ENCODE measurements at places on chromosomes 1 and 21.

DNA sequence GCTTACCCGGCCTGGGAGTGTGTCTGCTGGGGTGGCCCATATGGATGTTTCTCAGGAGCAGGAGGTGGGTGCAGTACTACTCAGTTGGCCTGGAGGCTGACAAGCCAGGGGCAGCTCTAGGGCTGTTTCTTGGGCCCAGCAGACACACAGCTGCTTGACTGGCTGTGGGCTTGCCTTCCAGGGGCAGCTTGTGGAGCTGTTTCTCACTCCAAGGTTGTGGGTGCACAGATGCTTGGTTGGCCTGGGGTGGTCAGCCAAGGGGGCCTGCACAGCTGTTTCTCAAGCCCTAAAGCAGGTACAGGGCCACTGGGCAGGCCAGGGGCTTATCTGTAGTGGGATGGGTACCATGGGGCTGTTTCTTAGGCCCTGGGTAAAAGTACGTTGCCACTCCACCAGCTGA lies 1078.1 kb upstream of the ADGRL2 start:
- no peak for DNase-seq

DNA sequence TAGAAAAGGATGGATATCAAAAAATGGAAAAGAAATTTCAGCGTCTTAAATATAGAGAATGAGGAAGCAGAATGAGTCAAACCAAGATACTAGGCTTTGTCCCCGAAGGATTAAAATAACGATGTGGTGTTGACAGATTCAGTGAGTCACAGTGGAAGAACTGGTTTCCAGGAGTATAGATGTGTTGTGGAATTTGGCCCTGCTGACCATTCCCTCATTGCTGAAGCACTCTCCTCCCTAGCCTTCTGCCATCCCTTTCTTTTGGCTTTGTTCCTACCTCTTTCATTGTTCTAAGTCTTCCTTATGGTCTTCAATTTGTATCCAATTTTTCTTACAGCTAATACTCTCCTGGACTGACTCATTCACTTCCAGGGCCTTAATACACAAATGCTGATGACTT lies 23.1 kb upstream of the USP25 start:
- DNase-seq: no peak

- no peak for DNase-seq
These were observed 12.3 kb downstream of the IGSF21 start for GRCh38 chr1:18119771-18120377.

DNA sequence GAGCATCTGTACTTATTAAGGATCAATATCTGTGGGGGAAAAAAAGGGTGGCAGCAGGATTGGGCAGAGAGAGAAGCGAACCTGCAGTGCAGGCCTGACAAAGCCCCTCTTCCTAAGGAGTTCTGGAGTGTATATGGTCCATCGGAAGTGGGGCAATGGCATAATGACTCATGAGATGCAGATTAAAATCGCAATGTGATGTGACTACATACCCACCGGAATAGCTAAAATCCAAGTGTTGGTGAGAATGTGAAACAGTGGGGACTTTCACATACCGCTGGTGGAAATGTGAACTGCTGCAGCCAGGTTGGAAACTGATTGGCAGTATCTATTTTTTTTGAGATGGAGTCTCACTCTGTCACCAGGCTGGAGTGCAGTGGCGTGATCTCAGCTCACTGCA lies 8.2 kb upstream of the CREG1 start:
- no peak for DNase-seq

- no peak for DNase-seq
These were observed 71.6 kb downstream of the PLEKHA6 start for GRCh38 chr1:204288021-204288588.

DNA sequence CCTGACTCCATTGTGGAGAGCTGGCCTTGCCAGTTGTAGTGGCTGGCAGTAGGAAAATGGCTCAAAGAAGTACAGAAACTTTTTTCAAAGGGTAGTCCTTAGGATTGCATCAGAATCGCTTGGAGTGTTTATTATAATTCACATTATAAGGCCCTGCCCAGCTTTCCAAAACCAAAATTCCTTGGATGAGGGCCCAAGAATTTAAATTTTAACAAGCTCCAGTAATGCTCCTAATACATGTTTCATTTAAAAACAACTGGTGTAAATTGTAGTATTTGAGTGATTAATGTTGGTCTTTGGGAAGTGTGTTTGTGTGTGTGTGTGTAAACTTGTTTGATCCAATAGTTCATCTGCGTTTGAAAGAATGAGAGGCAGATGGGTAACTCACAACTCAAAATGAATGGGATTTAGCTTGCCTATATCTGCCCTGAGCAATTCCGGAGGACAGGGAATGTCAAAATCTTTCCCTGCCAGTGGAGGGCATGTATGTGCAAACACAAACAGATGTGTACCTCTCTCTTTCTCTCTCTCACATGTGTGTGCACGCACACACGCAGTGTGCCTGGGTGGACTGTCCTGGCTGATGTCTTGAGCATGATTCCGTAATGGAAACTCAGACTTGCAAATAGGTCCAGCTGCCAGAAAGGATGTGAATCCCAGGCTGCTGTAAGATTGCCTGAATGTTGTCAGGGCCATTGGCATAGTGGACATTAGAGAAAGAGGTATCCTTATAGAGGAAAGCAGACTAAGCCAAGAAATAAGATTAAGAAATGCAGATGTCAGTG lies 293.1 kb downstream of the LMX1A start:
- no peak for DNase-seq

DNA sequence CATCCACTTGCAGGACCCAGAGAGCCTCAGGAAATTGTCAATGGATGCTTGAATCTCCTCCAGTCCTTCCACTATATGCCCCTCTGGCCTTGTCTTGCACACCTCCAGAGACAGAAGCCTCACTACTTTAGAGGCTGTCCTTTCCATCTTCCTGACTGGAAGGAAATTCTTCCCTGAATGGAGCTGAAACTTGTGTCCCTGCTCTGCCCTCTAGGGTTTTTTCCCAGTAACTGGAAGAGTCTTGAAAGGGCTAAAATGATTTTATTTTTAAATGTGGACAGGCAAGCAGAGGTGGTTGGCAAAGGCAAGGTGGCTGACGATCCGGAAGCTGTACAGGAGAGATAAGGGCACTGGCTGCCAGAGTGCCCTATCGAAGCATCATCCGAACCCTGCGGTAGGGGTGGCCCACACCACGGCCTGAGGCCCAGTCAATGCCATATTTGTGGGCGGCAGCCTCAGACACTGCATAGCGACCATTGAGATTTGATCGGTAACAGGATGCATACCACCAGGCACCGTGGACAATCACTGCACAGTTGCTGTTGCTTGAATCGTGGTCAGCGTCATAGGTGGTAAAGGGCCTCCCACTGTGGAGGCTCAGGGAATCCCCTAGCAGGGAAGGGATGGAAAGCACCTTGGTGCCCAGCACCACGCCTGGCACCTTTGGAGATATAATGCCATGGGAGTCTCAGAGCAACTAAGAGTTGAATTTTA lies 2.3 kb upstream of the MAP3K6 start:
- DNase-seq: no peak

- no peak for DNase-seq
These were observed 75.3 kb downstream of the DMRTA2 start for GRCh38 chr1:50347933-50348332.

GRCh38 chr1:244352156-244352830 lies 99.4 kb downstream of the ADSS2 start:
- peak; percentile 36 for DNase-seq

- peak; percentile 10 for DNase-seq
These were observed 72.3 kb upstream of the NTPCR start for GRCh38 chr1:232878086-232878485.

GRCh38 chr21:35540950-35541638 lies 492.0 kb upstream of the RUNX1 start:
- DNase-seq: no peak

DNA sequence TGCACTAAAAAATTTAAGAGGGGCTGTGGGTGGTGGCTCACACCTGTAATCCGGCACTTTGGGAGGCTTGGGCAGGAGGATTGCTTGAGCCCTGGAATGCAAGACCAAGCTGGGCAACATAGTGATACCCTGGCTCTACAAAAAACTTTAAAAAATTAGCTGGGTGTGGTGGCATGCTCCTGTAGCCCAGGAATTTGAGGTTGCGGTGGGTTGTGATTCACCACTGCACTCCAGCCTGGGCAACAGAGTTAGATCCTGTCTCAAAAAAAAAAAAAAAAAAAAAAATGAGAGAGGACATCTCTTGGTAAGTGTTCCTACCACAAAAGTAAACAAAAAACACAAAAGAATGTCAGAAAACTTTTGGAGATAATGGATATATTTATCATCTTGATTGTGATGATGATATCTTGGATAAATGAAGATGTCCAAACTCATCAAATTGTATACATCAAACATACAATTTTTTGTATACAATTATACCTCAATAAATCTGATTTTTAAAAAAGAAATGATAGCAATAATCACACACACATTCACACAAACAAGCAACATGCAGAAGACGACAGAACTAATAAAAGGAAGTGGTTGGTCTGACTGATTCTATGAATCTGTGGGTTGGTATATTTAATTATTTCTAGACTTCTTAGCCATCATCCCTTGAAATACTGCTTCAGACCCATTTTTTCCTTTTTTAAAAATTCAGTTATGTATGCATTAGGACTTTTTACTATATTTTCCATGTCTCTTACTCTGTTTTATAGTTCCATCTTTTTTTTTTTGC lies 465.9 kb downstream of the PLA2G4A start:
- no peak for DNase-seq

DNA sequence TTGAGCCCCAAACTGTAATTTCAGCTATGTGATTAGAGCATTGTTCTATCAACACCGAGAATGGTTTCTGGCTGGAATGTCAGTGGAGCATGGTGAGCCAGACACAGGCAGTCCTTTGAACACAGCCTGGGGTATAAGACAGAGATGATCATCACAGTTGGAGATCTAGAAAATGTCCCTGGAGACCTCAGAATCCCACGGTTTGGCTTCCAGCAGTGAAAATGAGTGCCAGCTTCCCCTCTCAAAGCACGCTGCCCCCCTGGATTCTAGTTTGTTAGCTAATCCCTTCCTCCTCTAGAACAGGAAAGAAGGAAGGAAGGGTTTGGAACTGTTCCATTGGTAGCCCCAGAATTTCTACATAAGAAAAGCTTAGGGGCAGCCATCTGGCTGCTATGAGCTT lies 59.9 kb upstream of the JAK1 start:
- DNase-seq: no peak

DNA sequence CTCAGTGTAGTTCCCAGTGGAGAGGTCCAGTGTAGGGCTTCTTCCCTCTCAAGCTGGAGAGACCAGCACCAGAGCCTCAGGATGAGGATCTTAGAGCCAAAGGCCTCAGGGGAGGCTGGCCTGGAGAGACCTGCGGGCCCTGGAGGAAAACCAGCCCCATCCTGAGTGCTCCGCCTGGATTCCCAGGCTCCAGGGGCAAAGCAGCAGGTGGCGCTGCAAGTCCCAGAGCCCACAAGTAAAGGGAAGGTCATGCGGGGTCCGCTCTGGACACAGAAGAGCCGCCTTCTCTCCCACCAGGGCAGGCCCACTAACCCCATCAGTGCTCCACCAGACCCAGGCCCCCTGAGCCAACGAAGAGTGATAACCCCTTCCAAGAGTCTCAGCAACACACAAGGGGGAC lies 22.7 kb downstream of the PGBD5 start:
- DNase-seq: no peak

- DNase-seq: no peak
These were observed 8.3 kb downstream of the ELF3 start for GRCh38 chr1:202018468-202019234.

DNA sequence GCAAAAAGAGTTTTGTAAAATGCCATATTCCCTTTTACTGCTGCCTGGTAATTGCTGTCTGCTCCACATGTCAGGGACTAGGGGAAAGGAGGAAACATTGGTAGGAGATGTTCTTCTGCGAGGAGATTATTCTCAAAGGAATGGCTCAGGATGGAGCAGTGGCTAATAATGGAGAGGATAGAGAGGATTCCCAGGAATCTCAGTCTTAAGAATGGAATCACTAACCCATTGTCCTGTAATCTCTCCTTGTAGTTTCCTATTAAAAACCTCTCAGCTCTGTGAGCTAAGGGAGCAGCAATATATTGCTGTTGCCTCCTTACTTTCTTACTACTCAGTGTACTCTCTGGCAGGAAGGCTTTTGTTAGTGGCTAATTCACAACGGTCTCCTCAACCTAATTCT lies 175.4 kb downstream of the HS2ST1 start:
- no peak for DNase-seq

DNA sequence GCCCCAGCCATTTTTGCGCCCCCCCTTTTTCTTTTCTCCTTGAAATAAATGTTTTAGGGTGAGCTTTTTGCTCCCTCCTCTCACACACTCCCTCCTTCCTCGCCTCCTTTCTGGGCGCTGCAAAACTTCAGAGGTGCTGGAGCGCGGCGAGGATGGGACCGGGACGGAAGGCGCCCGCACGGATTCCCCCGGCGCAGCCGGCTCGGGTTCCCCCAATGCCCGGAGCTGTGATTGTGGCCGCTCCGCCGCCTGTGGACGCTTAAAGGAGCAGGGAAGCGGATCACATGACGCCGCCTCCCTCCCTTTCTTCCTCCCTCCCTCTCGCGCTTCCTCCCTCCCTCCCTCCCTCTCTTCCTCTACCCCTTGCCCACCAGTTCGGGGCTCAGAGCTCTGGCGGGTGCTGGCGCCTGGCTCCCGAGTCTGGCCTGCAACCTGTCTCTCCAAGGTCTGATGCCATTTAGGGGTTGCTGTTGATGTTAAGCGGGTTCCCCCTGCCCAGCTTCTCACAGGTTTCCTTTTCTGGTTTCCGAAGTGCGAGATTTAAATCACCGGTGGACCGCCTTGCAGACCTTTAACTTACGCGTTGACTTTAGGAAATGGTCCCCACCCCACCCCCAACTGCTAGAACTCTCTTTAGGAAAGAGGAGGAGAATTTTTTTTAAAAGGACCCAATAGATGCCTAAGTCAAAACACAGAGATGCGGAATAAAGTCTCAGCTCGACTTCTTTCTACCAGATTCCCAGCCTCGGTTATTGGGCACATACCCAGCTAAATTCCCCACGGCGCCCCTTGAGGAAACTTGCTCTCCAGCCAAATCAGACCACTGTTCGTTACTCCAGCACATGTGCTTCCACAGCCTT lies at the start of gene WLS:
WLS (minus strand) TSS at position 235 of the 860 bp plus-strand sequence; CDS start at position 11, 224 bp downstream.
- DNase-seq: peak; percentile 91

DNA sequence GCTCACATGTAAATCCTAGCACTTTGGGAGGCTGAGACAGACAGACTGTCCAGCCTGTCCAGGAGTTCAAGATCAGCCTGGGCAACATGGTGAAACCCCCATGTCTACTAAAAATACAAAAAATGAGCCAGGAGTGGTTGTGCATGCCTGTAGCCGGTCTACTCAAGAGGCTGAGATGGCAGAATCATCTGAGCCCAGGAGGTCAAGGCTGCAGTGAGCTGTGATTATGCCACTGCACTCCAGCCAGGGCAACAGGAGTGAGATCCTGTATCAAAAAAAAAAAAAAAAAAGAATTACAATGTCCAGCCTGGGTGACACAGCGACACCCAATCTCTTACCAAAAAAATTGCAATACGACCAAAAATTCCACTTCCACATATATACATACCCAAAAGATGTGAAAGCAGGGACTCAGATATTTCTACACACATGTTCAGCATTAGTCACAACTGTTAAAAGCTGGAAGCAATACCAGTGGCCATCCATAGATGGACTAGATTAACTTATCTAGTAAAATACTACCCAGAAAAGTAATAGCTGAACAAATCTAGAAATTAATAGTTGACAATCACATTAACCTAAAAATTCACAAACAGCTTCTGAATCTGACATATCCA lies 49.2 kb downstream of the ASH1L start:
- no peak for DNase-seq

- no peak for DNase-seq
These were observed 10.6 kb upstream of the SUMO3 start for GRCh38 chr21:44828362-44829056.
